ENCODE measurements at places on chromosomes 4 and X.
A peak's percentile ranks its signal among the peaks of the same experiment; 100 is the strongest.

GRCh38 chr4:168639914-168640313, 143.1 kb downstream of the PALLD start:
- no peak for DNase-seq

- DNase-seq = no peak
Observed at GRCh38 chr4:41572516-41572915, 34.6 kb downstream of the LIMCH1 start.

- no peak for DNase-seq
Observed at GRCh38 chrX:980587-981235, 231.7 kb downstream of the CRLF2 start.

DNA sequence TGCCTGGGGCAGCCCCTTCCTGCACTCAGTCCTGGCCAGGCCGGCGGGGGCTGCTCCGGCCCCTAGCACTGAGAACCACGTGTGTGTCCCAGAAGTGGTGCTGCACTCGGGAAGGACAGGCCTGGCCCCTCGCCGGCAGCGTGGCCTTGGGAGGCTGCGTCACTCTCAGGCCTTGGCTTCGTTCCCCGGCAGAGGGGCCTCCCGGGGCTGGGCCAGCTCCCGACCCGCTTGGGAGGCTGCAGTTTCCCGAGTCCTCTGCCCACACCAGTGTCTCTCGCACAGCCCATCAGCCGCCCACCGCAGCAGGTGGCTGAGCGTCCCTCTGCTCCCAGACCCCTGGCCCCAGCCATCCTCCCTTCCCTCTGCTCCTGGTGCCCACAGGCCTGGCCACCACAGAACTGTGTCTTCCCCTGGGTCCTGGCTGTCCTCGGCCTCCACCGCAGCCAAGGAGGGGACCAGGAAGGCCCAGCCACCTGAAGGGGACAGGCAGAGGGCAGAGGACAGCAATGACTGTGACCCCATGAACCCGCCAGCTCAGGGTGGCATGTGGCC, 10.9 kb upstream of the CPLX1 start:
- DNase-seq = no peak

DNA sequence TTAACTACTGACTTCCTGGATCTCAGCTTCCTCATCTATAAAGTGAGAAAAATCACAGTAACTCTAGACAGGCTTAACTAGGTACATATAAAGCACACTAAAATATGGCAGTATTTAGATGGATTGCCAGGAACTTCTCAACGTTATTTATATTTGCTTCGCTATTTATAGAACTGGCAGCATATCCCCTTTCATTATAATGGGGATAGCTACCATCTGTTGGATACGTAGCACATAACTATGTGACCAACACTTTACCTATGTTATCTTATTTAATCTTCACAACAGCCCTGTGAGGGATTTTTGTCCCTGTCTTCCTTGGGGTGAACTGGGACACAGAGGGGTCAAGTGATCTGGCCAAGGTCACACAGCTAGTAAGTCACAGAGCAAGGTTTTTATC, 64.6 kb downstream of the ENPEP start:
- DNase-seq = no peak

- DNase-seq = no peak
Observed at GRCh38 chrX:79366556-79366872, 620 bp downstream of the ITM2A start.

DNA sequence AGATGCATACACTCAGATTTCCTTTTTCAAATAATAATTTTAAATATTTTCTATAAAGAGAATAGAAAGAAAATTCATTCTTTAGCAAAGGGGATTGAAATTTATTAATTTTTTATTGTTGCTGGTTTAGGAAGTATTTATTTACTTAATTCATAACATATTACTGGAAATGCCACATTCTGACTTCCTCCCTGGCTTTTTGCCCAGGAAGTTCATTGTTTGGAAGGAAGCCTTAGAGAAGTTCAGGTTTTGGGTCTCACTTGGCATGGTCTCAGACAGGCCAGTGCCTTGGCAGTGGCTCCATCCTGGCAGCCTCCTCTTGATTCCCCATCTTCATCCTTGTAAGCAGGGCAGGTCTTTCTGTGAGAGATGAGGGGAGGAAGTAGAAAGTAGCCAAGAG, 50.5 kb downstream of the IL15 start:
- DNase-seq = no peak

DNA sequence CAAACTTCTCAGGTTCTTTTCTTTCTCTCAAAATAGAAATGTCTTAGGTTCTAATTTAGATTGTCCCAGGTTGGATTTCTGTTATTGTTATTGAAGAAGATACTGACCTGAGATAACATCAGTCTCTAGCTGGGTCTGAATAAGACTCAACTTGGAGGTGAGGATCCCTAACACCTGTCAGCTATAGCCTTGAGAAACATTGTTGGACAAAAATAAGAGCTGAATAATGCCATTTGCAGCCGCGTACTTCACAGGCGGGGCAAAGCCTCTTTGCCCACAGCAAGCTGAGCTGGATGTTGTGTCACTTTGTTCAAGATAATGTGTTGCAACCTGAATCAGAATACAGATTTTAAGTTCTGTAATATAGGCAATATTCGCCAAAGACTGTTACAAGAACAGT, 35.6 kb downstream of the VCX3B start:
- DNase-seq = no peak

DNA sequence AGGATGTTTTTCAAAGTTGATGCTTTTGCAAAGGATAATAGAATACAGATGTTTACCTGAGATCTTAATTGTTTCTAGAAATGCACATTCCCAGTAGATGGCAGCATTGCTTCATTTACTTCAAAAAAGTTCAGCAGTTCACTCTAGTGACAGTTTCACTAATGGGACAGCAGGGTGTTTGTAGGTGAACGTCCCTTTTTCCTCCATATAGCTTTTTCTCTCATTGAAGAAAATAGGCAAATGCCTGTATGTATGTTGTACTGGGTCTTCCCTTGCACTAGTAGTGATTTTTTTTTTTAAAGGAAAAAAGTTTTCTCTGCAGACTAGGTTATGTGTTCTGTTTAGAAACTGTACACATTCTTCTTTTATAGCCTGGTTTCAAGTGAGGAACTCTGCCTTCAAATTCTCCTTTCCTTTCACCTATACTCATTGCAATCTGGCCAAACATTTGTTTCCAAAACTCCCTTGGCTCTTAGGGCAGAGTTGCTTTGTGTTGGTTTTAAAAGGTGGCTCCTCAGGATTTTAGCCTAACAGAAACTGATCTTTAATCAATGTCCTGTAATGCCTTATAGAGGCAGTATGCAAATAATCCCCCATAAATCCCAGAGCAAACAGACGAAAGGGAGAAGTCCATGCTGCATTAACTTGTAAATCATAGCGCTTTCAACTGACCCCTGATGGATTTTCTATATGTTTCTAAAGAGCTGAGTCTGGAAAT, 86.3 kb downstream of the EGF start:
- no peak for DNase-seq

DNA sequence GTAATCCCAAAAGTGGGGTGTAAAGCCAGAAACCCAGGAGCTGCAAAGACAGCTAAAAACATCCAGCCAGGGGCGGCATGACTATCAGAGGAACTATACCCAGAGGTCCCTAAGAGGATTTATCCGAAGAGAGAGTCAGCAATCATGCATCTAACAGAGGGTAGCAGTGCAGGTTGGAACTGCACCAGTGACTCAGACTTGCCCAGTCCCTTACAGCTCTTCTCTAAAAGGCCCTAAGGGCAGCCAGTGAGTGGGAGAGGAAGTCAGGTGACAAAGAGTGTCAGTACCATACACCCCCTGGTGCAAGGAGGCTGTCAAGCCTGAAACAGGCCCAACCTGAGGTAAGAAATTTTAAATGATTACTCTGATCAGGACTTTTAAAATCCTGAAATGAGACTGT, 88.1 kb downstream of the CAMK2D start:
- no peak for DNase-seq

- no peak for DNase-seq
Observed at GRCh38 chr4:85762529-85762871, 287.6 kb downstream of the ARHGAP24 start.

GRCh38 chrX:40996886-40997530, 88.2 kb upstream of the USP9X start:
- DNase-seq = peak; percentile 17

DNA sequence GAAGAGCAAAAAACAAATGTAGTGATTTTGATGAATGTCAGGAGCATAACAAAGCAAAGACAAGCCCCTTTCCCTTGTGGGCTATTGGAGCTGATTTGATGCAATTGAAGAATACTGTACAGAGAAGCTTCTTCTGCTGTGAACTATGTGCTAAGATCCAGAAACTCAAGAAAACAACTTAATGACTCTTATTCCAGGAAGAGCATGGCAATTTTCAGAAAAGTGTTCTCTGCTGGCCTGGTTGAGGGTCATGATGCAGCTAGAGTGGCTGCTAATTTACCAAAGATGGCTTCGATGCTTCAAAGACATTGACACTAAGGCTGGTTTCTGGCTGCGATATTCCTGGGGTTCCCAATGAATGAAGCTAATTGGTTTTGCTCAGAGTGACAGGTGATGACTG, 45.8 kb downstream of the TNIP3 start:
- no peak for DNase-seq

GRCh38 chrX:124573468-124573867, 227.1 kb downstream of the SH2D1A start:
- no peak for DNase-seq

DNA sequence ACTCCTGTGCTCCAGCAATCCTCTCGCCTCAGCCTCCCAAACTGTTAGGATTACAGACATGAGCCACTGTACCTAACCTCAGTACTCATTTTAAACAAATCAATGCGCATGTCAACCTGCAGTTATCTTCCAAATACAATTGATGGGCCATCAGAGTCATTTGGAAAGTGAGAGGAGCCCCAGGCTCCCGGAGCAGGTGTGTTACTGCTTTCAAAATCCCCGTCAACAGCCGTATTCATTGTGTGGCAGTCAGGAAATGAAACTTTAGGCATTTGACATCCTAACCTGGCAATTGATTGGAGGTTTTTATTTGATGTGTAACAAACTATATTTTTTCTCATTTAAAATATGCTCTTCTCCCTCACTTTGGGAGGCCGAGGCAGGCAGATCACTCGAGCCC, 623.6 kb upstream of the TENM3 start:
- no peak for DNase-seq

- DNase-seq = no peak
Observed at GRCh38 chrX:37759878-37760418, 19.9 kb upstream of the CYBB start.

- DNase-seq = no peak
Observed at GRCh38 chr4:33715841-33716395, 2528.4 kb downstream of the ARAP2 start.

DNA sequence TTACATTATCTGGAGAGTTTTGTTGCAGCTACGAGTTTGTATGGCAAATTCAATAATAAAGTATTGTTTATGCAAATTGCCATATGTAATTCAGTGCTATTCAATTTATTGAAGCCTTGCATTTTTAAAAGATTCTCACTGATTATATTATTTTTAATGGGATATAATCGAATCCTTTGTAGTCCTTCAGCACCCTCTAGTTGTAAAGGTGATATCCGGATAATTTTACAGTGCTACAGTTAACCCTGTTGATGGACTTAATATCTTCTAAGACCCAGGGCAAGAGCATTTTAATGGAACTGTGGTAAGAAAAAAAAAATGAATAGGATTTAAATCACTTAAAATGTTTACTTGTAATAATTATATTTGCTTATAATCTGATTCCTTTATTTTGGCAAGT, 48.5 kb upstream of the GRIA2 start:
- DNase-seq = no peak
